ENCODE measurements at places on chromosomes 16 and 17. TPM values are rescaled to one million over a fixed set of nuclear protein-coding genes. Genes with fewer than 3 reads are reported as not detected.

- DNase-seq: peak; percentile 32
- H3K36me3 ChIP-seq: no peaks in the 10 kb centered on the region
- H3K4me3 ChIP-seq: no peak overlapping the region
- peaks cover 66% of the 10 kb centered on the region for H3K27me3 ChIP-seq
- peaks cover 16% of the 10 kb centered on the region for H3K4me1 ChIP-seq
These were observed 533 bp downstream of the SLC6A4 start for GRCh38 chr17:30234964-30235363.

DNA sequence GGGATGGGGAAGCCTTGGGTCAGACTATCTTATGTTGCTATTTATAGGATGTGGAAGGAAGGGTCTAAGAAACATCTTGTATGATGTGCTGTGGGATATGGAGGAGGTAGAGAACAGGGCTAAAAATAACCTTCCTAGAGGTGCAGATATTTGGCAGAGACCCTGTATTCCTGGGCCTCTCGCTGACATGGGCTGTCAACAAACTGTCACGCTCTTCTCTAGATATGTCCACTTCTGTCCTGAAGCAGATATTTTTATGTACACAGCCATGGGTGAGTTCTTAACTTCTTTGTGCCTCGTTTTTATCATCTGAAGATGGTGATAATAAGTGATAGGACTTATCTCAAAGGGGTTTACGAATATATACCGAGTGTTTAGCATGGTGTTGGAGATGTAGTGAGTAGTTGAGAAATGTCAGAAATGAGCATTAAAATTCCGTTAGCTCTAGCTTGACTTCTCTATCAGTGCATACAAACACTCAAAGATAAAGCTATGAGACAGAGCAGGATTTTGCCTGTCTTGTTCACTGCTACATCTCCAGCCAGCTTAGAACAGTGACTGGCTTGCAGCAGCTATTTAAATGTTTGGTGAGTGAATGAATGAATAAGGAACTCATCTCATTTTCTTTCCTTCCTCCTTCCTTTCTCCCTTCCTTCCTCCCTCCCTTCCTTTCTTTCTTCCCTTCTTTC is 2.9 kb upstream of the AQP8 start:
- DNase-seq: no peak
- peaks cover 3% of the 10 kb centered on the region for H3K4me1 ChIP-seq
- no peak overlapping the region for H3K27ac ChIP-seq
- no peaks in the 10 kb centered on the region for H3K36me3 ChIP-seq
- H3K27me3 ChIP-seq: no peaks in the 10 kb centered on the region
- H3K4me3 ChIP-seq: no peak overlapping the region

- DNase-seq: no peak
- H3K36me3 ChIP-seq: peaks cover 6% of the 10 kb centered on the region
- H3K27me3 ChIP-seq: no peaks in the 10 kb centered on the region
- H3K4me1 ChIP-seq: peaks cover 28% of the 10 kb centered on the region
- H3K27ac ChIP-seq: peak overlapping the region; percentile 18
- no peak overlapping the region for H3K4me3 ChIP-seq
These were observed 75.9 kb downstream of the NLK start for GRCh38 chr17:28118362-28118761.

The FBXO39 gene
- not detected for total RNA-seq

GRCh38 chr16:11670171-11671131 is 2.2 kb downstream of the SNN start:
- peaks cover 63% of the 10 kb centered on the region for H3K4me1 ChIP-seq
- H3K4me3 ChIP-seq: peak overlapping the region; percentile 72
- peak overlapping the region; percentile 57 for H3K27ac ChIP-seq
- no peaks in the 10 kb centered on the region for H3K36me3 ChIP-seq
- DNase-seq: peak; percentile 54

GRCh38 chr16:2148714-2149629 is 547 bp downstream of the RAB26 start:
- peak overlapping the region; percentile 8 for H3K4me3 ChIP-seq
- H3K27me3 ChIP-seq: no peaks in the 10 kb centered on the region
- H3K27ac ChIP-seq: no peak overlapping the region
- DNase-seq: peak; percentile 40
- peaks cover 27% of the 10 kb centered on the region for H3K4me1 ChIP-seq

- peaks cover 4% of the 10 kb centered on the region for H3K4me1 ChIP-seq
- H3K27ac ChIP-seq: no peak within 1 kb of the TSS
- DNase-seq: peak; percentile 44
- peaks cover 22% of the 10 kb centered on the region for H3K27me3 ChIP-seq
- peak within 1 kb of the TSS; percentile 24 for H3K4me3 ChIP-seq
These were observed at the start of gene ARHGAP23 for GRCh38 chr17:38428112-38428642. TSS of gene ARHGAP23 (plus strand) at chr17:38428464. CDS start at chr17:38428486, 22 bp downstream.

The ARHGDIA gene
- 531 TPM for total RNA-seq

The RNF151 gene
- total RNA-seq: not detected

- H3K27me3 ChIP-seq: no peaks in the 10 kb centered on the region
- peak overlapping the region; percentile 99 for H3K27ac ChIP-seq
- peaks cover 71% of the 10 kb centered on the region for H3K4me1 ChIP-seq
- H3K4me3 ChIP-seq: peak overlapping the region; percentile 87
These were observed 32.9 kb downstream of the TK2 start for GRCh38 chr16:66516808-66517585.

The GAST gene
- total RNA-seq: not detected

DNA sequence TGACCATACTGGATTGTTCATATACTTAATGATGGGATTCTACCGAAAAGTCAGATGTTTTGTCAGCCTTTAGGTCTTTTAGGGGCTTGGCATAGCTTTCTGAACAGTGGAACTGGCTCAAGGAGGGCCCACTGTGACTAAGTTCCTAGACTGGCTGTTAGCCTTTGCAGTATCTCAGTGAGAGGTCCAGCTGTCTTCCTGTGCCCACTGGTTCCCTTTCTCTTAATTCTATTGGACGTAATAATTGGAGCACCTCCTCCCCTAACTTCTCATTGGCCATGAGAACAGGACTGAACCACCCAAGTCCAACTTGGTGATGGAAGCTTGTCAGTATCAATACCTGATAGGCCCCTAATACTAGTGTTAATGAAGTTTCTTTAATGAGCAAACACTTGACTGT is 13.5 kb downstream of the KPNA2 start:
- H3K27ac ChIP-seq: no peak overlapping the region
- no peaks in the 10 kb centered on the region for H3K4me1 ChIP-seq
- no peak for DNase-seq
- no peaks in the 10 kb centered on the region for H3K27me3 ChIP-seq

The KRT28 gene
- total RNA-seq: not detected

GRCh38 chr17:41322094-41322902 is 6.8 kb upstream of the KRTAP17-1 start:
- H3K36me3 ChIP-seq: peaks cover 6% of the 10 kb centered on the region
- DNase-seq: no peak
- H3K4me3 ChIP-seq: no peak overlapping the region
- H3K4me1 ChIP-seq: peaks cover 39% of the 10 kb centered on the region
- no peaks in the 10 kb centered on the region for H3K27me3 ChIP-seq

DNA sequence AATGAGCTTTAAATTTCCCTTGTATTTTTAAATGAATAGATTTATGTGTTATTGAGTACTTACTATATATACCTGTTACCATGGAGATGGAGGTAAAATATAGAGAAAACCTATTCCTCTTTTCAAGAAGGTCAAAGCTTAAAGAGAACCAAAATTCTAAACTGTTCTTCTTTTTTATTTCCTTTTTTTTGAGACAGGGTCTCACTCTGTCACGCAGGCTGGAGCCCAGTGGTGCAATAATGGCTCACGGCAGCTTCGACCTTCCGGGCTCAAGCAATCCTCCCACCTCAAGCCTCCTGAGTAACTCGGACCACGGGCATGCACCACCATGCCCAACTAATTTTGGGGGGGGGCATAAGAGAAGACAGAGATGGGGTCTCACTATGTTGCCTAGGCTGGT is 25.0 kb upstream of the TMEM97 start:
- peaks cover 15% of the 10 kb centered on the region for H3K4me1 ChIP-seq
- no peak for DNase-seq
- no peaks in the 10 kb centered on the region for H3K36me3 ChIP-seq
- no peak overlapping the region for H3K4me3 ChIP-seq

The SPATA32 gene
- 0.12 TPM for total RNA-seq

Measured in activated CD4-positive, alpha-beta memory T cell treated with anti-CD3 and anti-CD28 coated beads for 36 hours (primary cell).